Eye (tissue), 1 donor: ENCODE measurements at places on chromosomes 2 and 18.

GRCh38 chr2:85254540-85255300, 73.1 kb downstream of the TGOLN2 start:
- DNase-seq: no peak

DNA sequence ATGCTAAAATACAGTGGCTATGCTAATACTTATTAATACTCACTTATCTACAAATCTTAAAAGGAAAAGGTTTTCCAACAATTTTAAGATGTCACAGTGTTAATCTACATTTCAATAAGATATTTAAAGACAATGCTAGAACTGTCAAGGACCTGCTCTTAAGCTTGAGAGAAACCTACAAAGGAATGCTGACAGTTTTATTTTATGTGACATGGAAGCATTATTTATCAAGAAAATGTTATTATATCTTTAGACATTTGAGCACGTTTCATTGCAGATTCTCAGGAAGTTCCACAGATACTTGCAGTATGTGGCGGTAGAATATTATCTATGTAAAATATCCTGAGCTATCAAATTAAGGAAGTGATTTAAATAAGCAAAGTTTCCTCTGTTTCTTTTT, 1255.7 kb upstream of the ZEB2 start:
- DNase-seq: no peak

GRCh38 chr2:42796427-42797248, 4.3 kb upstream of the HAAO start:
- no peak for DNase-seq

DNA sequence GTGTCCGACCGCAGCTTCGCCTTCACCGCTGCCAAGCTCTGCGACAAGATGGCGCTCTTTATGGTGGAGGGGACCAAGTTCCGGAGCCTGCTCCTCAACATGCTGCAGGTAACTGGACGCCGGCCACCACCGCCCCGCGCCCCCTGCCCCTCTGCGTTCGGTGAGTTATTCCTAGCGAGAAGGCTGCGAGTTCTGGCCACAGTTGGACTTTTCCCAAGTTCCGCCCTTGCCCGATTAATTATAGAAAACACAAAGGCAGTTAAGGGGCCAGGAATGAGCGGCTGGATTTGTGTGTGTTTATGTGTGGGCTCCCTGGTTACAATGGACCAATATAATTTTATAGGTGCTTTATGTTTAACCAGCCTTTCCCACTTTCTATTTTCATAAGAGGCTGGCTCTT, 189.2 kb downstream of the SMAD7 start:
- no peak for DNase-seq

DNA sequence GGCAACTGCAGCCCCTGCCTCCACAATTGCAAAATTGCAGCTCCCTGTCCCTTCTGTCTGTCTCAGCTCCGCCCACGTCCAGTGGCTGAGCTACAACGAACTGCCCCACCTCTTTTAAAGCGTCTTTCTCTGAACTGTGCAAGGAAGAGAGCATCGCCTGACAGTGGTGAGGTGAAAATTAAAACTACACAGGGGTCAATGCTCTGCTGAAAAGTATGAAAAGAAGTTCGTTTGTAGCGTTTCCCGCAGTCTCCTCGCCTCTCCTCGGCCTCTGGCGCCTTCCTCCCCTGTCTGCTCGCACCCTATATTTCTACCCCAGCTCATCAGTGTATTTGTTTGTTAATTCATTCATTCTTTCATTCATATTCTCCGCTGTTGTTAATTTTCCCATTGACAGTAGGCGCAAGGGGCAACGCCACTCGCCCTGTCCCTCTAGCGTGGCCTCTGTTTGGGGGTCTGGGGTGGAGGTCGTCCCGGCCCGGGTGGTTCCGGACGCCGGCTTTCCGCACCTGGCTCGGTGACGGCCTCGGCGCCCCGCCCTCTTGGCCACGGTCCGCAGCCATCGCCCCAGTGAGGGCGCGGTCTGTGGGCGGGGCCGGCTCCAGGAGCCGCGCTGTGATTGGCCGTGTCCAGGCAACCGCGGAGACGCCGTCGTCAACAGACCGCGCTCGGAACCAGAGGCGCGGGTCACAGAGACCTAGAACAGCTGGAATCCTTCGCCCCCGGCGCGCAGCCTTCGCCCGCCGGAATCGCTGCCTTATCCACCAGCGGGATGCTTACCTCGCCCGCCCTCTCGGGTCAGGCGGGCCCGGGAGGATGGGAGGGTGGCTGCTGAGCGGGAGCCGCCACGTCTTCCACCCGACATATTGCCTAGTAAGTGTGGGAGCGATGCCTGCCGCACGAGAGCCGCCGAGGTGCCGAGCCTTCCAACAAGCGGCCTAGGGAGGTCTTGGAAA, at the start of gene VWA3B:
VWA3B (plus strand) TSS at position 677 of the 956 bp plus-strand sequence. CDS start 5,926 bp downstream, outside the sequence.
- DNase-seq: peak; percentile 83

- DNase-seq: peak; percentile 43
Observed at GRCh38 chr2:6968319-6969100, 51.3 kb downstream of the RNF144A start.

DNA sequence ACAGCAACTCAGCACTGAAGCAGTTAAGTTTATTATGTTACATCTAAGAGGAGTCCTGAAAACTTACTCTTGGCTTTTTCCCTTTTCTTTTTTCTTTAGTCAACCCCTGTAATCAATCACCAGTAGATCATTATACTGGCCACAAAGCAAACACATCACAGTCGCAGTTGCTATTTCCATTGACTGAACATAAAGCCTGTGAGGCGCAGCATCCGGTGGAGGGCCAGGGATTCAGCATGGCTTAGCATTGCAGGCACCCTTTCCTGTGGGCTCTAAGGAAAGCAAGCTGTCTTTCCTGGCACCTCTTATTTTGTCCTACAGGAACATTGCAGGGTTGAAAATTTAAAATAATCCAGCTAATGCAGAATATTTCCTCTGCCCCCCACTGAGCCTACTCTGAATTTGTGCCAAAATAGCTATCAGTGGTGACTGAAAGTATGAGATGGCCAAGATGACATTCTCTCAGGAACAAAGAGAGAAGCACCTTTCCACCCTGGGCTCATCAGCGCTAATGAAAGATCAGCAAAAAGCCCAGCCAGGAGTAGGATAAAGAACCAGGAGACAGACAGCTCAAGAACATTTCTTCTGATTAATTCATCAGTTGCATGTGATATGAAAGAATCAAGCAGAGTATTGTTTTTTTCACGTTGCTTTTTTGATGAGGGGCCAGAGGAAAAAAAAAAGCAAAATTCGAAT, 85.3 kb upstream of the SULT1C3 start:
- DNase-seq: no peak

DNA sequence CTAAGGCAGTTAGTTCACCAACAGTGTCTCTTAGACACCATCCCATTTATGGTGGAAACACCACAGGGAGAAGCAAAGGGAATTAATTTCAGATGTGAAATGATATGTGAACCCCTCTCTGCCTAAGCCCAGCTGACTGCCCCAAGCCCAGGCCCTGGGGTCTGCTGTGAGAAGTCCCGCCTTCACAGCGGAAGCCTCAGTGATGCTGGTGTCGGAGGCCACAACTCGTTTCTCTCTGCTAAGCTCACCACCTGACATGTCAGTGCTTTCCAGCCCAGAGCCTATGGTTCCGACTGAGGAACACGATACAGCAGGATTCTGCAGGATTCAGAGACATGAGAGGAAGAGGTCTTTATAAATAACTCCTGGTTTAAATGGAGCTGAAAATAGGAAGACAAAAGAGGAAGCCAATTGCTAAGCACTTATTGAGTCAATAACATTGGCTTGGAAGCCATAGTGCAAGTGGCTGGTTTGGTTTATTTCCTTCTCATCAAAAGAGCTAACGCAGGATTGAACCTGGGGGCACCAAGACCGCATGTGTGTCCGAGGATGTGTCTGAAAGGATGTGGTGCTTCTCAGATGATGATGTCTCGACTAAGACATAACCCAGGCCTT, 21.9 kb upstream of the LOXHD1 start:
- DNase-seq: no peak

DNA sequence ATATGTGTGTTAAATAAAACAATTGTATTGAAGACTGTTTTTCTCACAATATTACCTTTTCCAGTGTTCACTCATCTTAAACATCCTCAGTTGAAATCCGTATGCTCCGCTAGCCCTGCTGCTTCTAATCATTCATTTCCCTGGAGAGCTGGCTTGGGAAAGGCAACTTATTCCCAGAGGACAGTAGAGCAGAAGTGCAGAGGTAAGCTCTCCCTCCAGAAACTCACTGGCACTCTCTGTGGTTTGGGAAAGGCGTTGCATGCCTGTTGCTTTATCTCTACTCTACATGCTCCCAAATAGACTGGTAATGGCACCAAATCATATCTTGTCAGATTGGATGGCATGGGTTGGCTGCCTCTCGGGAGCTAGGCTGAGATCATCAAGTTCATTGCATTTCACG, 117.1 kb upstream of the BOD1L2 start:
- DNase-seq: no peak

DNA sequence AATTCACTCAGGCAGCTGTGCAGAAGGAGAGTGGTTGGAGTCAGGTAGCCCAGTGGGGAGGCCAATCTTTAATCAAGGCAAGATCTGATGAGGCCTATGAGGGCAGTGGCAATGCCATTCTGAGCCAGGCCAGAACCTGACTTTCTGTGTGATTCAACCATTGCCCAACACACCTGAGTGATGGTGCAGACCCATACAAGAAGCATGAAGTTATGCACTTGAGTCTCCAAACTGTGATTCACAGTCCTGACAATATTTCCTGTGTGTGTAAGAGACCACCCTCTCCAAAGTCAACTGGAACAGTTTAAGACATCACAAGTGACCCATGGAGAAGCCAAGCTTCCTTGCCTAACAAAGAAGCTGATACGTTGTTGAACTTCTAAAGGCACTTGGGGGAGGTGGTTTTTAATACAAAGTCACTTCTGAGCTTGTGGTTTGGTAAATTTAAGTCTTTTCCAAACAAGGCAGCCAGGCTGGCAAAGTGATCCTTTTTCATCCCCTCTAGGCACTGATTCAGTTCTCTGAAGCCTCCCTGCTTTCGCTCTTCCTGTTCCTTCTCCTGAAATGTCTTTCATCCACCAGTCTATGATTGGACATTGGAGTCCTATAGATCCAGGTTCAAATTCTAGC, 49.0 kb downstream of the VSNL1 start:
- no peak for DNase-seq

DNA sequence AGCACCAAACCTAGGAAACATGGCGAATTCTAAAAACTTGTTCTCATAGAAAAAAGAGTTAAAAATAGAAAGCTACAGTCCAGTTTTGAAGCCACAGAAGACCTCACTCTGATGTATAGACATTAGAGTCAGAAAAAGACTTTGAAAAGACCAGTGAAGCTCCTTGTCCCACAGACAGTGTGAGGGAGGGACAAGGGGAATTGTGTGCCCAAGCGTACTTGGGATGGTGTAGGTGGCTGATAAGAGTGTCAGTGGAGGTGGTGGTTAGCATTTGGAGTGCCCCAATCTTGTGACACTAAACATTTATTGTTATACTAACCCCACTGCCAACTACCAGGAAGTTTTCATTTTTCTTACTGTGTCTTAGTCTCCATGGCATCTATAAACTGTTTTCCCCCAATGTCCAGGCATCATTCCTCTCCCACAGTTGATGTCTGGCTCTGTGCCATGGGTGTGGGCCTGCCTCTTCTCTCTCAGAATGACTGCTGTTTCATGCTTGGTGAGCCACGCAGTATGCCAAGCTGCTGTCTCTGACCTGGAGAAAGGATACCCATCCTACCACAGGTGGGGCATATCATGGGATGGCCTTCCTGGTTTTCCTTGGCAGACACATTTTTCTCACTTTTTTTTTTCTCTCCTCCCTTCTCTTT, 161.4 kb downstream of the RPIA start:
- DNase-seq: no peak

GRCh38 chr18:48456838-48457237, 47.7 kb upstream of the ZBTB7C start:
- no peak for DNase-seq

DNA sequence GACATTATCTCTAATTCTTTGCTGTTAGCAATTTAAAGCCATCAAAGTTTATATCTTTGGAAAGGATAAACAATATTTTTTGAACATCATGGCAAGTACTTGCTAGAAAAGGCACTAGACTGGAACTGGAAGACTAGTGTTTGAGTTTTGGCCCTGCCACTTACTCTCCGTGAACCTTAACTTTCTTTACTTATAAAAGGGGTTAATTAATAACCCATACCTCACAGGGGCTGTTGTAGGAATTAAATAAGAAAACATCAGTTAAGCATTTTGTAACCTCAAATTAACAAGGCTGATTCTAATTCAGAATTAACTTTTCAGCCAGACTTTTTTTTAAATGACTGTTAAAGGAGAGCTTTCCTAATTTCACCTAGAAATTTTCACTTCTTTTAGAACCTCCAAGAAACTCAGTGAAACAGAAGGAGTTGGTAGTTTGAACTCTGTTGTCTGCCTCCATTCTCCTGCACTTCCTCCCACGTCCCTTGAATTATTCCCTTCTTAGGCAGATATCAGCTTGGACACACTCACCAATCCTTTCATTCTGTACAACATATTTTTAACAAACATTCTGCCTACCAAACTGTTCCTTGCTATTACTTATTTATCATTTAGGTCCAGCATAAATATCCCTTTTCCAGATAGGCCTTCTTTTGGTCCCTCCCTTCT, 79.5 kb downstream of the COX7A2L start:
- no peak for DNase-seq

- DNase-seq: no peak
Observed at GRCh38 chr2:226087505-226088365, 688.2 kb downstream of the NYAP2 start.

- no peak for DNase-seq
Observed at GRCh38 chr2:144011098-144011497, 508.8 kb downstream of the ZEB2 start.

DNA sequence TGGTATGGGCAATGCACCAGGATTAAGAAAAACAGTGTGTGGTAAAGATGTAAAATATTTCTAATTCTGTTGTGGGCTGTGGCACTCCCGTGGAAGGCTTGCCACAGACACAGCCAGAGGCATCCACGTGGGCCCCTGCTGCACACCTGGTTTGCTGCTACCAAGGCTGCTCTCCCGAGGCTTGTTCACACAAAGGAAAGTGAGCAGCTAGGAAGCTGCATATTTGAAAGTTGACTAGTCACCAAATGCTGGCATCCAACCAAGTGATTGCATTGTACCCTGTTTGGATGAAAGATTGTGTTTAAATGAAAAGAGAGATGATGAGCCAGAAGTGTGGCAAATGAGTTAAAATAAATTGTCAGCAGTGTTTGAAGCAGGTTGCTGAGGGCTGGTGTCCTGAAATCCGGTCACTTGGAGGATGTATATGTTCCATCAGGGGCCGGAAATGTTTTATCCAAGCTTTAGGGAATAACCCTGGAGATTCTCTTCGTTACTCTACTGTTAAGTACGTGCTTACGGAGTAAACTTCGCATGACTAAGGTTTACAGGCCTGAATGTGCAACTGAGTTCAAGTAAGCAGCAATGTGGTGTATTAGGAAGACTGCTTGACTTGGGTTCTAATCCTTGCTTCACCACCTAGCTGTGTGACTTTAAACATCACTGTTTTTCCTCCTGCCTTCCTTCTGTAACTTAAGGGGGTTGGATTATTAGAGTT, 86.1 kb downstream of the MSH2 start:
- peak; percentile 8 for DNase-seq

- no peak for DNase-seq
Observed at GRCh38 chr2:192534072-192534471, 339.3 kb upstream of the TMEFF2 start.

GRCh38 chr2:3461801-3462492, 57.4 kb downstream of the ADI1 start:
- DNase-seq: peak; percentile 92

- no peak for DNase-seq
Observed at GRCh38 chr2:241067501-241068135, 34.5 kb downstream of the MTERF4 start.
